ENCODE measurements at places on chromosomes 1 and 21.

GRCh38 chr1:58262702-58263101 is 283.8 kb downstream of the OMA1 start:
- DNase-seq, result no peak

DNA sequence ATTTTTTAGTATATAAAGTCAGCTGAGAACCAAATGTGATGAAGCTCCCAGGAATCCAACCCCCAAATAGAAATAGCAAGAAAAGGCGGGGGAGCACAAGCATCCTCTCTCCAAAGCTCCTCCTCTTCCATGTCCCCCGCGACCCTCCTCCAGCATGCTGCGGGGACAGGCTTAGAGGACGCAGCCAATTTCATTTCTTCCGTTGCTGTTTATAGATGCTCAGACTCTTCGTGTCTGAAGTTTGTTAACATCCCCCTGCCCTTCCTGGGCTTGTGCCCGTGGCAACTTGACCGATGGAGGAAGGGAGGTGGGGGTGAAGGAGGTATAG is 754 bp upstream of the NPPA start:
- DNase-seq, result no peak

DNA sequence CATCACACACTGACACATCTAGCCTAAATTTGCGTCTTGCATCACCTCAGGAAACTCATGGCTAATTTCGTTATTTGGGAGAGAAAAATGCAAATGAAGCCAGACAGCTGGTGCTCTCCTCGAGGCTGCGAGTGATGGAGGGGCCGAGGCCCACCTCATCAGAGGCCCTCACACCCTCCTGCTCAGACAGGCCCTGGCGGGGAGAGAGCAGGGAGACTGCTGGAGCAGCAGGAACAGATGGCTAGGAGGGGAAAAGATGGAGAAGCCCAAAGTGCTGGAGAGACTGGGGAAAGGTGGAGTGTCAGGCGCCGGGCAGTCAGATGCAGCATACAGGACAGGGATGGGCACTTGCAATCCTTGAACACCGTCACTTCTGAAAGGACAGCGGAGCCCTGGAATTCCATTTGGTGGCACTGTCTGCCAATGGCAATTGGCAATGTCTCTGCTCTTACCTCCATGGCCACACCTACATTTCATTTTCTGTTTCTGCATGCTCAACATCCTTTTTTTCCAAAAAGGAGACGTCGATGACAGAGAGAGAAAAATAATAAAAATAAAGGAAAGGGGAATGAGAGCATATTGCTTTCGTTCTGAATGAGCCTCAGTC is 286.2 kb downstream of the SPATA17 start:
- no peak for DNase-seq

DNA sequence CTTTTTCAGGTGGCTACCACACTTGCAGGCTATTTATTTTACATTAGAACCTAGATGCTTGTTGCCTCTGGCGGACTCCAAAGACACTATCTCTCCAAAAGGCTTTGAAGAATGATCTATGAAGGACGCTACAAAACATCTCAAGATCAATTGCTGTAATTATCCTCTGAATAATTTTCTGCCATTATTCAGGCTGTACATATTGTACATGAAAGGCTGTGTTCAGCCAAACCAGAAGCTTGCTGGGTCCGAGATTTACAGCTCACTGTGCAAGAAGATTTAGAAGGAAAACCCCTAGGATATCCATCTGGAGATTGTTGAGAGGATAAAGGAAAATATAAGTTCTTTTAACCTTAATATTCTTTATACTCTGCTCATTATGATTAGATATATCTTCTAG is 523.6 kb upstream of the PLXNA2 start:
- no peak for DNase-seq

GRCh38 chr1:110857964-110858948 is 14.7 kb upstream of the CD53 start:
- no peak for DNase-seq

- DNase-seq, result no peak
Observed at GRCh38 chr1:38741341-38741740, 118.2 kb downstream of the RRAGC start.

Measured in activated T-cell treated with anti-CD3 and anti-CD28 coated beads, Interleukin-2, amount 50 U/mL, for 24 hours (primary cell).